Renal cortical epithelial cell (primary cell): ENCODE measurements at places on chromosomes 2 and 18.

DNA sequence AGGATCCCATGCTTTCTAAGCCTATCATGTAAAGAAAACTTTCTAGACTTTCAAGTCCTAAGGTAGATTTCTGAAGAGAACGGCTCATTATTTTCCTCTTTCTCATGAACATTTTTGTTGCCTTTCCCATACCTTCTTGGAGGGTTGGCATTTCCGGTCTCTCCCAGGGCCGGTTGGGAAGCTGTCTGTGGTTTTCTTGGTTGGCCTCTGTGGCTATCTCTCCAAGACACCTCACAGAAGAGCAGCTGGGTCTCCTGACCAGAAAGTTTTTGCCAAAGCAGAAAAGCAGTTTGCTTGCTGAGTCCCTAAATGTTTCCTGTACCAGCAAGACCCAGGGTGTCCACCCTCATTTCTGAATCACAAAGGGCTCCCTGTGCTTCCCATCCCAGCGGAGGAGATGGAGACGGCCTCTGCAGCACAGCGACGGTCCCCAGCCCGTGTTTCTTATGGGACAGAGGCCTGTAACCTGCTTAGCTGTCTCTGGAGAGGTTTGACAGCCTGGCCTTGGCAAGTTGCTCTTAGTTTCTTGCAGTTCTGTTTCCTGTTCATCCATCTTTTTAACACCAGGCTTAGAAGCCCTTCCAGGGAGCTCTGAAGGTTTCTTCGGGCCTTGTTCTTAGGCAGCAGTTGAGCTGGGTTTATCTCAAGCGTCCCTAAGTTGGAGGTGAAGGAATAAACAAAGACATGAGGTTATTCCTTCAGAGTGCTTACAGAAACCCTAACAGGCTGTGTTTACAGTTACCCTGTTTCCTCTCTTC is 39.8 kb downstream of the GREB1 start:
- DNase-seq: no peak

DNA sequence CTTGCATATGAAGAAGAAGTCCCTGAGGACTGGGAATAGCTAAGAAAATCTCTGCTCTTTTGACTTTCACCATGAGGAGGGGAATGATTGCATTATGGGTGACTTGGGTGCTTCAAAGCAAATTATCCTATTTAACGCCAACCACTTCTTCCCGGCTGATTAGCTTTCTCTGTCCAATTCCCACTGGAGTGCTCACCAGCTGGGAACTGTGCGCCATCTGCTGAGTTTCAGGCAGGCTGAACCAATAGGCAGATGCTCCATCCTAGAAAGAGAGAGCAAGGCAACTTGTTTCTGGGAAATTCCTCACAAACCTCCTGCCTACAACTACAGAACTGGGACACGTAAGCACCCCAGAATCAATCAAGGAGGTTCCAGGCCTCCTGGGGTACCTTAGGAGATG is 49.4 kb downstream of the POLE4 start:
- DNase-seq: no peak

DNA sequence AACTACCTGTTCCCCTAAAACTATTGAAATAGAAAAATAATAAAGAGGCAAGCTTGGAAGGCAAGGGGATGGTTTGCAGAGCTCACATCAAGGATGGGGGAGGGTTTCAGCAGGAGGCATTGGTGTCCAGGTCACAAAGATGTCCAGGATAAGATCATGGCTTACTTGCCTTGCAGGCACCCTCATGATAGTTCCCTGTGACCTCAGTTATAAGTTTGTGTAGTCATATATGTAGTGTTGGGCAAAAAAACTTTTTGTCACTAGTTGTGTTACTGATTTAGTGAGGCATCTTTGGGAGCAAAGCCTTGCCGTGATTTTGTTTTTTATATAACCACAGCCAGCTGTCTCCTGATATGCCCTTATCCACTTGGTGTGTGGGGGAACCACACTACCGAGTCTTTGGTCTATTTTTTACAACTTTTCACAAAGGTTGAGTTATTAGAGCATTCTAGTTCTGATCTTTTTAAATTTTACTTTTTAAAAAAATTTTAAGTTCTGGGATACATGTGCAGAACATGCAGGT is 53.3 kb downstream of the IL1R2 start:
- no peak for DNase-seq

- no peak for DNase-seq
Observed at GRCh38 chr2:226439337-226439736, 360.3 kb downstream of the IRS1 start.

- no peak for DNase-seq
Observed at GRCh38 chr2:199524689-199525574, 67.2 kb upstream of the SATB2 start.

DNA sequence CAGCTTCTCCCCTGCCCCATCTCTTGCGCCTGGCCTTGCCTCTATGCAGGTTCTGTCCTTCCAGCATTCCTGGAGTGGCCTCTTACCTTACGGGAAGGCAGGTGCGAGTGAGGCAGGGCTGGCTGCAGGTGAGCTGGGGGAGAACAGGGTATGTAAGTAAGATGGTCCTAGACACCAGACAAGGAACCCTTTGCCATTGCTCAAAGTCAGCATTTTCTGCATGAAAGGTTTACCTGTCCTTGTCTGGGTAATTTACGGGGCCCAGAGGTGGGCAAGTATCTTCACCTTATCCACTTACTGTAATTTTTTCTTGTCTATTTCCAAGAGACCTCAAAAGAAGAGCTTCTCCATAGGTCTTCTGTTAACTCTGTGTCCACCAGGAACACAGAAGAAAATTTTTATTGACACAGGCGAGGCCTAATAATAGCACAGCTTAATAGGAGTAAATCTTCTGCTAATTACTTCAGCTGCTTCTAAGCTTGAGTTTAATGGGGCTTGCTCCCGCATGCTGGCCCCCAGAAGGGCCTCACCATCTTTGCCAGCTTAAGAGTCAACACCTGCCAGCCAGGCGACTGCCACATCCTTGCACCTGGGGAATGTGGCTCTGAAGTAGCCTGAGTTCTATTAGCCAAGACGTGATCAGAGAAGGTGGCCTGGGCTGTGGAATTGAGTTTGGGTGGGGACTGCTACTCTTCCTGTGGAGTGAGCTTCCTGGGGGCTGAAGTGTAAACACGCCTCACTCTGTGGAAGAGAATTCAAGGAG is 27.1 kb downstream of the PCARE start:
- no peak for DNase-seq

- DNase-seq: peak; percentile 49
Observed at GRCh38 chr2:64262071-64262470, 117.9 kb upstream of the PELI1 start.
